ENCODE measurements at places on chromosomes 5 and 9. TPM values are rescaled to one million over a fixed set of nuclear protein-coding genes. Genes with fewer than 3 reads are reported as not detected.

GRCh38 chr5:115463983-115464382, 80.6 kb downstream of the FEM1C start:
- H3K4me3 ChIP-seq = no peak overlapping the region
- H3K4me1 ChIP-seq = no peaks in the 10 kb centered on the region
- H3K27ac ChIP-seq = no peak overlapping the region
- no peak for DNase-seq
- no peaks in the 10 kb centered on the region for H3K36me3 ChIP-seq
- H3K27me3 ChIP-seq = no peaks in the 10 kb centered on the region

GRCh38 chr5:78586251-78586650, 62.3 kb downstream of the LHFPL2 start:
- peaks cover 24% of the 10 kb centered on the region for H3K36me3 ChIP-seq
- H3K4me3 ChIP-seq = no peak overlapping the region
- no peaks in the 10 kb centered on the region for H3K4me1 ChIP-seq
- no peaks in the 10 kb centered on the region for H3K27me3 ChIP-seq
- no peak overlapping the region for H3K27ac ChIP-seq

GRCh38 chr5:128101676-128102075, 18.1 kb downstream of the SLC12A2 start:
- no peak overlapping the region for H3K27ac ChIP-seq
- no peaks in the 10 kb centered on the region for H3K4me1 ChIP-seq
- no peaks in the 10 kb centered on the region for H3K27me3 ChIP-seq
- DNase-seq = no peak
- H3K36me3 ChIP-seq = no peaks in the 10 kb centered on the region

DNA sequence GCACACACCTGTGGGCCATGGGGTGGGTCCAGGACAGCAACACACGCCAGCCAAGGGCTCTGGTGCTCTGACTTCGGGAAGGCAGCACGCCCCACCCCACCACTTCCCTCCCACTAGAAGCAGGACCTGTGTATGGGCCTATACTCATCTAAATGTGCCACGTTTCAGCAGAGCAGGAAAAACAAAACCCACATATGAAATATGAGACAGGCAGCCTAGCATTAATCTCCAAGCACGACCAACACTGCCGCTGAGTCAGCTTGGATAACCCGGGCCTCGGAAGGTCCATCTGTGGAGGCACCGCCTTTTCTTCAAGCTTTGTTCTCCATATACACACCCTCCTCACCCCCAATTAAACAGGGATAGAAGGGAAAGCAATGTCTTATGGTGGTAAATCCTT, 203.1 kb downstream of the ROR2 start:
- no peaks in the 10 kb centered on the region for H3K4me1 ChIP-seq
- H3K27ac ChIP-seq = no peak overlapping the region
- H3K36me3 ChIP-seq = no peaks in the 10 kb centered on the region
- no peak overlapping the region for H3K4me3 ChIP-seq

DNA sequence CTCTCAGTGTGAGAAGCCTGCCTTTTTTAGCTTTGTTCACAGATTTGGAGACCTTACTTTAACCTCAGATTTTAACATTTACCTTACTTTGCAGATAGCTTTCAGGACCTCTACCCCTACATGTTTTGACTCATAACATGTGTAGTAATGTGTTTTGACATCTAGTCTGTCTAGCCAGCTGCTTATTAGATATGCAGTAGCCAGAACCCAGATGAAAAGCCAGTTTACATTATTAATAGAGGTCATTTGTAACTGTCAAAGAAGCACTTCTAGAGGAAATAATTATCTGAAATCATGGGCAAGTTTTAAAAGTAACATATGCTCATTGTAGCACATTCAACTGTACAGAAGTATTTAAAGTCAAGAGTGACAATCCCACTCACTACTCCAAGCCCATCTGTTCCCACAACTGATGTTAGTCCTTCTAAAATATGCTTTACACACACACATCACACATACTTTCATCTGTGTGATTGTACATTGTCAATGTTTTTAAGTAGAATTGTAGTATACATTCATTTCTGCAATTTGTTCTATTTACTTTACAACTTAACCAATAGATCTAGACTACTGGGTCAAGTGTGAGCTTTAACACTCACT, 71.8 kb upstream of the NIPAL4 start:
- no peaks in the 10 kb centered on the region for H3K27me3 ChIP-seq
- H3K4me1 ChIP-seq = peaks cover 8% of the 10 kb centered on the region
- no peaks in the 10 kb centered on the region for H3K36me3 ChIP-seq
- no peak for DNase-seq
- no peak overlapping the region for H3K4me3 ChIP-seq

CTXN3 gene
- total RNA-seq = not detected

GPRIN1 gene
- total RNA-seq = 12.8 TPM

BTNL9 gene
- total RNA-seq = 0.89 TPM

DND1 gene
- 0.41 TPM for total RNA-seq

SLC22A4 gene
- total RNA-seq = 0.60 TPM

C9orf40 gene
- 11.2 TPM for total RNA-seq

Measured in H1 (cell line).